ENCODE measurements at places on chromosomes 12 and 14.

GRCh38 chr12:95836185-95836609 lies 22.6 kb upstream of the SNRPF start:
- DNase-seq = no peak

- no peak for DNase-seq
Observed at GRCh38 chr14:84298663-84299195, 1231.2 kb upstream of the FLRT2 start.

DNA sequence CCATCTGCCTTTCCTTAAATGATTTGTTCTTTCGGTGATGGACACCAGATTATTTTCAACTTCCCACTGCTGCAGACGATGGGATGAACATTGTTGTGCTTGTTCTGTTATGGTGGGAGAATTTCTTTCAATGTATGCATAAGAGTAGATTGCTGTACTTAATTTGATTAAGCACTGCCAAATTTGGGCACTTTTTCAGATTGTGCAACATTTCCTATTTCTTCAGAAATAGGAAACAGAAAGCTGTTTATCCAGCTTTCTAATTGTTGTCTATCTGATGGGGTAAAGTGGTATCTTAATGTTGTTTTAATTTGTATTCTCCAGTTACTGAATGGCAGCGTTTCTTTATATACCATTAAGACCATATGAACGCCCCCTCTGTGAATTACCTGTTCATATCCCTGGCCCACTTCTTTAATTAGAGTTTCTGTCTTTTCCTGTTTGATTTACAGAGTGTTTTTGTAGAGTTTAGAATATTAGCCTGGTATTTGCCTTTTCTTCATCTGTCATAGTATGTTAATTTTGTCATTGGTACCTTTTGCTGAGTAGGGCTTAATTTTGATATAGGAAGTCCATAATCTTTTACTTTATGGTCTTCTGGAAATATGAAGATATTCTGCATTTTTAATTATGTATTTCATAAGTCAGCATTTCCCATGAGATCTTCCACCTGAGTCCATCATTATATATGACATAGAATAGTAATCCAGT lies 59.6 kb downstream of the DIP2B start:
- no peak for DNase-seq

DNA sequence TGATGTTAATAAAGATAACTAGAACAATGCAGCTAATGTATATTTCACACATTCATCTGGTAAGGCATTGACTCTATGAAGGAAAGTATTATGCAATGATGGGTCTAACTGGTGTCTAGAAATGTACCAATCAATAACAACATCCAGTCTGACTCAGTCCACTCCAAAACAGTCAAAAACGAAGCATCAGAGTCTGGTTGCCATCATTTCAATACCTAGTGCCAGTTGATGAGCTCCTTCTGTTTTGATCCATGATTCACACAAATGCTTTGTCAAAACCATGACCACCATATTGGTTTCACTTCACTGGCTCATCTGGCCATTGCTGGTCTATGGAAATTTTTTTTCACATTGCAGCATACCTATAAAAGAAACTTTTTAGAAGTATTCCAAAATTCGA lies 747.2 kb upstream of the TMEM132C start:
- DNase-seq = no peak

- no peak for DNase-seq
Observed at GRCh38 chr12:62264706-62265105, 4.5 kb downstream of the USP15 start.

- DNase-seq = peak; percentile 80
Observed at GRCh38 chr12:121579981-121580868, 598 bp downstream of the KDM2B start.

GRCh38 chr14:62776300-62776699 lies 269.0 kb downstream of the KCNH5 start:
- DNase-seq = no peak

DNA sequence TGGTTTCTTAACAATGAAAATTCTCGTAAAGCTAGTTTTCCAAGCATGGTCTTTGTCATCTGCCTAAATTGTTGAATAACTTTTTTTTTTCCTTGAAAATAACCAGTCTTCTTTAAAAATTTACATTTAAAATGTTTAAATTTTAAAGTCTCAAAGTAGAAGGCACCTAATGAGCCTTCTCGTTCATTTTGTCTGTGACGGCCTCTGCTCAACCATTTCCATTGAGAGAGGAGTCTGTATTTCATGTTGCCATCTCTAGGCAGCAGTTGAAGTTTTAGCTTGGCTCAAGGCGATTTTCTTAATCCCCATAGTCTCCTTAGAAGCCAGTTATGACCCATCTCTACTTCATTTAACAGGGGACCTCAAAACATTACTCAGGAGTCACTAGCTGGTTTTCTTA lies 69.1 kb downstream of the PAPOLA start:
- no peak for DNase-seq

DNA sequence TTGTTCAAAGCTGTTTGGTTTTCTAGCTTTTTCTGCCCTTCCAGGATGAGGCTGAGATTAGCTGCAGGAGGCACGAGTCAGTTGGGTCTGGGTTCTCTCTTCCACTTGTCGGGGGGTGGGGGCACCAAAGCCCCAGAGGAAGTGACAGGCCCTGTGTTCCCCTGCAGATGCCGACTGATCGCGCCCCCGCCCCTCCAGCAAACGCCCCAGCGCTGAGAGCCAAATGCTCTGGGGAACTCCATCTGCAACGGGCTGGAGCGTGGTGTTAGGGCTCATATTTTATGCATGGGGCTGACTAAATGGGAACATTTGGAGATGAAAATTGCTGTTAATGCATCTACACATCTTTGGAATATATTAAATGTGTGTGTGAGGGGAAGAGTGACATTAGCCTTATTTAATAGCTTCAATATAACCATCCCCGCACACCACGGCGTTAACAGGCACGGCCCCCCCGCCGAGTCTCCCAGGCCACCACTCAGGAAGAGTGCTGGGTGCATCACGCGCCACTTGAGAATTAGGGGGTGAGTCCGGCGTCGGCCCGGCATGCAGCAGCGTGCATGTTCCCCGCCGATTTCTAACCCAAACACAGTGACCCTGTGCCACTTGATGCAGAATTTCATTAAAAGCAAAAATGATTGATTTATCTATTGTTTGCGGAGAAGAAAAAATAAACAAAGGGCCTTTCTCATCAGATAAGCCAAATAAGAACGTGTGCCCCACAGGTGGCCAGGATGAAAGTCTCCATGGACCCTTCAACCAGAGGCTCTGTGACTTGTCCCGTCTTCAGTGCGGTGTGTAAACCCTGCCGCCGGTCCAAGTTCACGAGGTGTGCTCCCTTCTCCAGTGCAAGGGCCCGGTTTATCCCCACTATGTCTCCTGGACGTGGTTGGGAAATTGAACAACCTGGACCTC lies 165.0 kb upstream of the RTL1 start:
- DNase-seq = no peak

GRCh38 chr12:51915951-51916350 lies 8.6 kb downstream of the ACVRL1 start:
- no peak for DNase-seq

DNA sequence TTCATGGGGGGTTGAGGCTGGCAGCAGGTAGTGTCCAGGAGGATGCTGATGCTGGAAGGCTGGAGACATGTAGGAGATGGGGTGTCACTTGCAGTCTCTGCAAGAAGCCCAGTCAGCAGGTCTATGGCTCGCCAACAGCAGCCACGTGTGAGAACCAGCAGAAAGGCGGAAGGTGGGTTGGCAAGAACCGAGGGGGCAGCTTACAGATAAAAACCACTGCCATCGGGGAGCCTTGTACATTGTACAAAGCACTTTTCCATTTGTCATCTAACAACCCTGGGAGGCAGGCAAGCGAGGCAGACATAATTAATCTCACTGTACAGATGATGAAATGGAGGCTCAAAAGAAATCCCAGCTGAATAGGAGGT lies 167.2 kb downstream of the KCNA5 start:
- DNase-seq = no peak

GRCh38 chr14:30210630-30211029 lies 283.0 kb upstream of the PRKD1 start:
- DNase-seq = no peak

DNA sequence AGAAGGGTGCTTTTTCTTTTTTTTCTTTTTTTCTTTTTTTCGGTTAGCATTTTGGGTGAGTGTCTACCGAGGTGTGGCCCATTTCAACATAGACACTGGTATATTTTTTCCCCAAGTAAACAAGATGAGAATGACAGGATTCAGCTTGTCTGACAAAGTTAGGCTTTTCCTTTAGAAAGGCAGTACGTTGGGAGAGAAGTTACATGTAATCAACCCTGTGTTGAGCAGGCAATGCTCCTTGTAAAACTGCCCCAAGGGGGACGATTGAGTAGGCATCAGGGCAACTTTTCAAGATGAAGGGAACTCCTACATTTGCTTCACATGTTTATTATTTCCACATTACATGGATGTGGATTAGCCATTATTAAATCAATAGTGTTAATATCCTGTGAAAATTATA lies 1.7 kb downstream of the EMP1 start:
- no peak for DNase-seq

DNA sequence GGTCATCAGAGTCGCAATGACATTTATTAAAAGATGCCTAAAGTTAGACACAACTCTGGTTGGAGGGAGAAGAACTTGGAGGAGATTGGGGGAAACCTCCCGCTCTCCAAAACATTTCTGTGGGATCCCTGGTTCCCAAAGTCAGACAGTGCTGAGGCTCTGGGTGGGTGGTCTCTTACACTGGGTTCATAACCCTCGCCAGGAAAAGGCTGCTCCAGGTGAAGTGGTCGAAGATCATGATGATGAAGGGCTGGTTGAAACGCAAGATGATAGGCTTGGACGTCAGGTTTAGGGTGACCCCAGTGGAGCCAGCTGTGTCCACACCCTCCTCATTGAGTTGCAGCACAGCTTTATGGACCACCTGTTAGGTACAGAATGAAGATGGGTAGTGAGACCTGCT lies 11.2 kb upstream of the SERPINA10 start:
- DNase-seq = no peak

- no peak for DNase-seq
Observed at GRCh38 chr12:15276088-15276698, 46.1 kb upstream of the PTPRO start.

GRCh38 chr14:106822905-106823304 lies 1296.5 kb downstream of the TMEM121 start:
- no peak for DNase-seq

GRCh38 chr14:89422952-89423345 lies 5.9 kb upstream of the FOXN3 start:
- no peak for DNase-seq

DNA sequence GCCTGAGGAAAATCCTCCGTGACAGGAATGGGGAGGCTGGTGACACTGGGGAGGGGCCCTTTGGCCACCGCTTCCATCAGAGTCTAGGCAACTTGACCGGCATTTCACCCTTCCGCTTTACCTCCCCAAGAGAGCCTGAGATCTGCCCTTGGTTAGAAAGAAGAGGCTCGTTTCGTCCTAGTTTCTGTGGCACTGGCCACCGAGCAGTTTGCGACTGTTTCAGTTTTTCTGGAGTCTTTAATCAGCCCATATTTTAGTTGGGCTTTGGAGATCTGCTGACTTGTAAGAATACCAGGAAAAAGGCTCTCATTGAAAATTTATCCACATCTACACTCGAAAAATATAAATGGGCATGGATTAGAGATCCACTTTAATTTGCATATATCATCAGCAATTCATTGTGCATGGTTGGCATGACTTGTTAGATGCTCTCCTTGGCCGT lies 414 bp upstream of the ANKS1B start:
- no peak for DNase-seq

- DNase-seq = no peak
Observed at GRCh38 chr12:17414596-17414995, 675.4 kb downstream of the RERGL start.

DNA sequence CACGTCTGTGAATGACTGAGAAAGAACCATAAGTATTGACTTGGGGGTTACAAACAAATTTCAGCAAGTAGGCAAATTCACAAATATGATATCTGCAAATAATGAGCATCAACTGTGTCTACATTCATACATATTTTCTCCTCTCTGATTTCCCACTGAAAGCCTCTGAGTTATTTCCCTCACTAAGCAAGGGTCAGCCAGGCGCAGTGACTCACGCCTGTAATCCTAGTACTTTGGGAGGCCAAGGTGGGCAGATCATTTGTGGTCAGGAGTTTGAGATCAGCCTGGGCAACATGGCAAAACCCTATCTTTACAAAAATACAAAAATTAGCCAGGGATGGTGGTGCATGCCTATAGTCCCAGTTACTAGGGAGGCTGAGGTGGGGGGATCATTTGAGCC lies 80.8 kb downstream of the SLC25A21 start:
- no peak for DNase-seq

DNA sequence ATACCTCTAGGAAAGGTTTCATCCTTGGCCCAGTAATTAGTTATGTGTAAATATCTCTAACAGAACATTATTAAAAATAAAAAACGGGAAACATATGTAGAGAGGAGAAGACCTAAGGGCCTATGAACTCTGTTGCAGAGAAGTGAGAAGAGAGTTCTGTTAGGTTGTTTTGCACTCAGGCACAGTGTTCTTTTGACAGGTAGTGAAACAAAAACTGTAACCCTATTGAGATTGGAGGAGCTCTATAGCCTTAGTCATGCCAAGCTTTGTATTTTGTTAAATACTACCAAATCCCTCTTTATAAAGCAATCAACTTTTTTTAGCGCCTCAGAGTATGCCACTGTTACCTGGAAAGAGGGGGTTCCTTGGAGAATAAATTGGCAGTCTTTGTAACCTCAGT lies 77.6 kb downstream of the CNTN1 start:
- no peak for DNase-seq

DNA sequence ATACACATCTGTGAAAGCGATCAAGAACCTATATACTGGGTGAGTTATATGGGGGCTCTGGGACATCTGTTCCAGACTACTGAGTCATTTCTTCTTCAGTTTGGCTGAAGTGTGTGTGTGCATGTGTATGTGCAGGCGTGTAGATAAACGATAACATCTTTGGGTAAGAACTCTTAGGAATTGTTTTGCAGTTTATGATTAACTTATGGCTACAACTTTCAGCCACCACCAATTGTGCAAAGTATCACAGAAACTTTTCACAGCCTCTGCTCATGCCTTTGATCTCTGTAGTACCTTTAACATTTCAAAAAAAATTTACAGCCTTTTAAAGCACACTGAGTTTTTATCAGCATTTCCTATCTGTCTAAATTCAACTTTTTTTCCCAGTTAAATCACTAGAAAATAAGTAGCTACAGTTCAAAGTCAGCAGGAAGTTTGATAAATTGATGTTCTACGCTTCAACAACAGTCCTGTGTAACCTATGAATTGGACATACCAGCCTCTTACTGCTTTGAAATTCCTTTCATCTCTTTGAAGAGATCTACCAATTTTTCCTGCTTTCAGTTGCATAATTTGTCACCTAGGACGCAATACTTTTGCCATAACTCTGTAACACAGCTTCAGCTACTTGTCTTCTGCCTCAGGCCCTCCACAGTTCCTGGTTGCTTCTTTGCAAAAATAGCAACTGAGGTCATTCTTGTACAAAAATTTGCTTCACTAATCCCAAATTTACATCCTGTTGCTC lies 43.0 kb downstream of the PPM1H start:
- no peak for DNase-seq

GRCh38 chr14:96267916-96268315 lies 11.9 kb downstream of the BDKRB1 start:
- no peak for DNase-seq

DNA sequence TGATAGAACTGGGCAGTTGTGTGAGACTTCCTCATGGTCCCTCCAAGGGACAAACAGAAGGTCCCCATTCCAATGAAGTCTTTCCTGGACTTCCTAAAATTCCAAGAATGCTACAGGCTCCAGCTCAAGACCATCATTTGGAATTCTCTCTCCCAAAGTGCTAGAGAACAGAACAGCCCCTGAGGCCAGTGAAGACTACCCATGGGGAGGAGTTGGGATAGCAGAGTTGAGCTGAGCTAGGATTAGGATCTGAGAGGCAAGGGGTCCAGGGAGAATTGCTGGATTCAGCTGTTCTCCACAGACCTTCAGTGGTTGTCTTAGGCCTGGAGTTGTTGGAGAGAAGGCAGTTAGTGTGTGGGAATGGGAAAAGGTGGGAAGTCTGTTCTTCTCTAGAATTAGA lies 10.8 kb downstream of the KRT1 start:
- DNase-seq = no peak
